ENCODE measurements at places on chromosomes 5 and 9.
A peak's percentile ranks its signal among the peaks of the same experiment; 100 is the strongest.

DNA sequence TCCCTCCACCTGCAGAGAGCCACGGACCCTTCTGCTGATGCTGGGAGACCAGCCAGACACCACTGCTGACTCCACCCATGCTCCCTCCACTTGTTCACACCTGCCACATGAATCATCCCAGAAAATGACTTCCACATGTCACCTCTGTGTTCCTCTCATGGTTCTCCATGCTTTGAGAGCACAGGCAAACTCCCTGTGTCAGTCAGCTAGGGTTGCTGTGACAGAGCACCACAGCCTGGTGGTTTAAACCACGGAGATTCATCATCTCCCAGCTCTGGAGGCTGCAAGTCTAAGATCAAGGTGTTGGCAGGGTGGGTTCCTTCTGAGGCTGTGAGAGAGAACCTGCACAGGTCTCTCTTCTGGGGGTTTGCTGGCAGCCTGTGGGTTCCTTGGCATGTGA lies 381.4 kb downstream of the GADD45G start:
- DNase-seq = peak; percentile 11

DNA sequence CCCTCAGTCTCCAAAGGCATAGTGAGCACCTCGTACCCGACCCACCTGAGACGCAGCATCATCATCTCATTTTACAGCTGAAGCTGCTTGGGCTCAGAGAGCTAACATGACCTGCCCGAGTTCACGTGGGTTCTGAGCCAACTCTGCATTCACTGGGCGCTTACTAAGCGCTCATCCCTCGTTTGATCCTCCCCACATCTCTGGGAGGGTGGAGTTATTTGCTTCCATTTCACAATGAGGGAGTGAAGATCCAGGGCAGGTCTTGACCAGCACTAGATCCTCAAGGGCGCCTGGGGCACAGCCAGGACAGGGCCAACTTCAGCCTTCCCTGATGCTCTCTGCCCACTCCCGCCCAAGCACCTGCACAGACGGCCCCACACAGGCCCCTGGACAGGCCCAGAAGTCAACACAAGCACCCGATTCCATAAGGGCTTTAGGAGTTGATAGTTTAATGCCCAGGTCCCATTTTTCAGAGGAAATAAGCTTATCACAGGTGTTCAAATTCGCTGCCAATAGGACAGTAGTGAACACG lies 80.8 kb downstream of the HRH2 start:
- DNase-seq = no peak

DNA sequence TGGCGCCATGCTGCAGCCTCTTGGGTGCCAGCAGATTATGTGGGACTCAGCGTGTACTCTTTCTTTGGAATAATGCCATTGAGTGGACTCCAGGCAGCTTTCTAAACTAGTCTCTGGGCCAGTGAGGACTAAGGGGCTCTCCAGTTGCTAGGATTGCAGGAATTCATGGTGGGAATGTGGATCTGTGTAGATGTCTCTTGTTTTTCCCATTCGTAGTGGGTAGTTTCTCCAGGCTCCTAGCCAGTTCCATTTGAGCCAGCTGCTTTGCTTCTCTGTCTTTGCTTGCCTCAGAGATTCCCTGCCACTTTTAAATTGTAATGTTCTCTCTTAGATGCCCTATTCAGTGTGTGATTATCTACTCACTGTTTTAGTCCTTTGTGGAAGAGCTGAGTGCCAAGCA lies 42.6 kb downstream of the SLF1 start:
- no peak for DNase-seq

GRCh38 chr9:136437430-136437829 lies 2.2 kb downstream of the INPP5E start:
- no peak for DNase-seq

- no peak for DNase-seq
These were observed 146.8 kb upstream of the FBXL17 start for GRCh38 chr5:108528655-108529054.

DNA sequence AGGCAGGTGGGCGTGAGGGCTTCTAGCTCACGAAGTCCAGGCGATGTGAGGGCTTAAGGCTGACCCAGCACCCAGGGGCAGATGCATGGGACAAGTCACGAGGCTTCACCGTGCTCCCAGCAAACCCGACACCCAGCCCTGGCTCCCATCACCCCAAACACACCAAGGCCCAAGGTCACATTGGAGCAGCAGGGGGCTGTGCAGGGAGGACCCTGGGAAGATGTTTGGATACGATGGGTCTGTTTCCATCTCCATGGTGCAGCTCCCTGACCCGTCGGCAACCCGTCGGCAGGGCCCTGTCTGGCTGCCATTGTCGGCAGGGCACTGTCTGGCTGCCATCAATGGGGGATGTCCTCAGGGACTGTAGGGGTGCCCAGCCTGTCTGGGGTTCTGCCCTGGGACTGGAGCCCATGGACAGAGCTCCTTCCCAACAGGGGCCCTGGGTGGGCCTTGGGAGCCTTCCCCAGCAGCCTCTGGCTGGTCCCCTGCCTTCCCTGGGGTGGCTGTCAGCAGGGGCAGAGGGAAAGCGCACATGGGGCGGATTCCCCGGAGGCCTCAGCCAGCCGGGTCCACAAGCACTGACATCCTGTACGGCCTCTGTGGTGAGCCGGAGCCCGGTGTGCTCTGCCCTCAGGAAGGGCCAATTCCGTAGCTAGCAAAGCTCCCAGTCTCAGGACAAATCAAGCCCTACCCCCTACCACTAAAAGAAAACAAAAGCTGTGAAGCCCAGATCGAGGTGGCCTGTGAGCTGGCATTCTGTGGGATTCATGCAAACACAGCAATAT lies 47.1 kb downstream of the NACC2 start:
- no peak for DNase-seq

DNA sequence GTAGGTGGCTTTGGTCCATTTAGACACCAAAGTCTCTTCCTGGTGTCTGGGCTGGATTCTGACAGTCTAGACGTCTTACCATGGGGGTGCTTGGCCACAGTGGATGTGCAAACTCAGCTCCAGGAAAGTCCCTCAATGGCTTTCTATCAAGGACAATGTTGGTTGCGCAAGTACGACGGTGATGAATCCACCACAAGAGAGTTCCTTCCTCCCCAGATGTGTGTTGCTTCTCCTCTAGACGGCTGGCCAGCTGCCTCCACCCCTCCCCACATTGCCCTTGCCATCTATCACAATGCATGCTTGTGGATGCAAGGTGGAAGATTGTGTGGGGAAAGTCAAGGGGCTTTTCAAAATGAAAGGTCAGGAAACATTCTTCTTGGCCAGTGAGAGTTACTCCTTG lies 89.7 kb upstream of the IRX2 start:
- no peak for DNase-seq

DNA sequence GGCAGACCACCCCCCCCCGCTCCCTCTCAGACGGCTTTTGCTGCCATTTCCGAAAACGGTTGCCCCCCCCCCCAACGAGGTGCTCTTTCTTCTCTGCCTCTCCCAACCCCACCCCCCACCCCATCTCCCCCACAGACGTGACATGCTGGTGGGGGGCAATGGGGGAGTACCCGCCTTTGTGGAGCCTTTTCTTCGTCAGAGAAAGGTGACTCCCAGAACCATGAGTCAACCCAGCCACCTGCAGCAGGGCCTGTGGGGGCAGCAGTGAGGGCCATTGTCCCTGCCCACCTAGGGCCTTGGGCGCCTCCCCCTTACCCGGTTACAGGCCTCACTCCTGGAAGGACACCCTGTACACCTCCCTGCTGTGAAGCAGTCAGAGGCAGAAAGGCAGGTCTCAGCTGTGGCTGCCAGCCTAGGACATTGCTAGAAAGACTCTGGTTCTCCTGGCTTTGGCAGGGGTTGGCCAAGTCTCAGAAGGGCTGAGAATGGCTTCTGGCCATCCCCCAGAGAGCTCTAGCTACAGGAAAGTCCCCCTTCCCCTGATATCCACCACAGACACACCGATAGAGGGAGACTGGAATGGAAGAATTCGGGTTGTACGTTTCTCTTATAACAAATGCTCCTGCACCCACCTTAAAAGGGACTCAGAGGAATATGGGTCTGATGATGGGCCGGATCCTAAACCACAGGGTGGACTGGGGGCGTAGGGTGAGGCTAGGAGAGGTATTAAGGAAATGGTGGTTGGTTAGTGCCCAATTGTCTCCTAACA lies 2.2 kb downstream of the DNAJB5 start:
- no peak for DNase-seq

GRCh38 chr5:16364910-16365309 lies 100.7 kb downstream of the ZNF622 start:
- no peak for DNase-seq

DNA sequence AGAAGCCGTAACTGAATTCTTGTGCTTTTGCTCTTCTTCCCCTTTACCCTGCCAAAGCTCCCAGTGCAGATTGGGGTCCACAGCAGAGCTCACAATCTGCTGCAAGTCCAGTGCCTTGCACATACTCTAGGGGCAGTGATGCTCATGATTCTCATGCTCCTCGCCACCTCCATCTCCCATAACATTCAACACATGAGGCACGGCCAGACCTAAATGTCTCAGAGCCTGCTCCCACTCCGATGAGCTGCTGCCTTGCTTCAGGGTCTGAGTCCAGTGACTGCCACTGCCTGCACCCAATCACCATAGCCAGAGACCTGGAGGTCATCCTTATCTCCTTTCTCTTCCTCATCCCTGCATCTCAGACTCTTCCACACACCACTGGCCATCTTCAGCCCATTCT lies 10.5 kb downstream of the CSF1R start:
- DNase-seq = no peak

DNA sequence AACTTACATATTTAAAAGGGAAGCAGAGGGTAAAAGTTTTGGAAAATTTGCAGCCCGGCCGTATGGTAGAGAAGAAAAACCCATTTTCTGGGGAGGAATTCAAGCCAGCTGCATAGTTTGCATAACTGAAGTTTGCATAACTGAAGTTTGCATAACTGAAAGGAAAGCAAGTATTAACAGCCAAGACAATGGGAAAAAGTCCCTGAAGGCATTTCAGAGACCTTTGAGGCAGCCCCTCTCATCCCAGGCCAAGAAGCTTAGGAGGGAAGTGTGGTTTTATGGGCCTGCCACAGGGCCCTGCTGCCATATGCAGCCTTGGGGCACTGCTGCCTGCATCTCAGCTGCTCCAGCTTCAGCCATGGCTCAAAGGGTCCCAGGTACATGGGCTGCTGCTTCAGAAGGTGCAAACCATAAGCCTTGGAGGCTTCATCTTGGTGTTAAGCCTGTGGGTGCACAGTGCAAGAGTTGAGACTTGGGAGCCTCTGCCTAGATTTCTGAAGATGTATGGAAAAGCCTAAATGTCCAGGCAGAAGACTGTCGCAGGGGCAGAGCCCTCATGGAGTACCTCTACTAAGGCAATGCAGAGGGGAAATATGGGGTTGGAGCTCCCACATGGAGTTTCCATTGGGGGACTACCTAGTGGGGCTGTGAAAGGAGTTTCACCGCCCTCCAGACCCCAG lies 36.9 kb upstream of the CXCL14 start:
- DNase-seq = no peak

- no peak for DNase-seq
These were observed 17.9 kb downstream of the FRMD3 start for GRCh38 chr9:83520292-83520691.

DNA sequence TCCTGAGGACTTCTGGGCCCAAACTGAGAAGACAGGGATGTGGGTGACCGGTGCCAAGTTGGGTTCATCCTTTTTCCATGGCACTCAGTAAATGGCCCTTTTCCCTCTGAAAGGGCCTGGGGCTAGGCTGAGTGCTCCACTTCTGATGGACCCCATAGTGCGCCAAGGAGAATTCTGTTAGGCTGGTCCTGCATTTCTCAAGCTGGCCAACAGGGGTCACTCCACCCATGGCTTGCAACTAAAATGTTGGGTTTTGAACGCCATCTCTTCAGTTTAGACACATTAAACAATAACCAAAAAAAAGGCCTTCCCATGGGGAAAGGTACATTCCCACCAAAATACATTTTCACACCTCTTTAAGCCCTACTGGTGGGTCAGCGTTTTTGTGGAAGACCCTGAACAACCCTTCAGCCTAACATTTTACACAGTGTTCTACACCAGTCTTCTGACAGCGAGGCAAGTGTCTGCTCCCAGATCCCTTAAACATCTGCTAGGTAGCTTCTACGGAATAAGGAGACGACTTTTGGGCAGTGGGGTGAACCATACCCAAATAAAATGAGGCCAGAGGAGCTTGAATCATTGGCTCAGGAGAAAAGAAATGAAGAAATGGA lies 27.3 kb downstream of the CNTFR start:
- DNase-seq = peak; percentile 15

DNA sequence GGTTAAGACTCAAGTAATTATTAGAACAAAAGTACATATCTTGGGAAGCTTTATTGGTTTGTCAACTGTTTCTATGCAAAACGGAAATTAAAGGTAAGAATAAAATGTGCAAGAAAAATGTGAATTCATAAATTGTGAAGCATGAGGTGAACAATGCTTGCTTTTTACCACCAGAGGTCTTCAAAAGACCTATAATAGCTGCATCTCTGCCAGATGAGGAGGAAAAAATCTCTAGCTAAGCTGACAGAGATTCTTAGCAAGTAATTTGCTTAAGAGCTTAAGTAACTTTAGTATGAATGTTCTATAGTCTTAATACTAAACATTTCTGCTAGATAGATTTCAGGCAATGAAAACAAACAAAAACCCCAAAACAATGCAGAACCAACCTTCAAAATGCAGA lies 54.1 kb downstream of the MRPS30 start:
- DNase-seq = no peak

- no peak for DNase-seq
These were observed 638.1 kb downstream of the EFNA5 start for GRCh38 chr5:107032629-107033028.

DNA sequence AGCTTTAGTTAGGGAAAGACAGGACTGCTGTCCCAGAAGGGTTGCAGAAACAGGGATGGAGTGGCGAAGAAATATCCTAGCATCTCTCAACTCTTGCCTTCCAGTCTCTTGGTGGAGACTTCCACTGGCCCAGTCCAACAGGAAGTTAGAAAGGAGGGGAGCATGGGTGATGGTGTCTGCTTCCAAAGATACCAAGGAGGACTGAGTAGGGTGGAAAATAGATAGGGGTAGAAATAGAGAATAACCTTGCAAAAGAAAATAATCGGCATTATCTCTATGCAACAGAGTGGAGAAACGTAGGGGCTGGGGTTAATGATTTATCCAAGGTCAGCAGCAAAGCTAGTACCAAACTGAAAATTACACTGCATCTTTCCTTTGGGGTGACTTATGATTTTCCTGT lies 242.3 kb downstream of the PSAT1 start:
- no peak for DNase-seq

- no peak for DNase-seq
These were observed 64.8 kb downstream of the SMIM15 start for GRCh38 chr5:61097465-61097864.

- DNase-seq = no peak
These were observed 149.9 kb upstream of the RUSC2 start for GRCh38 chr9:35340046-35340445.

- no peak for DNase-seq
These were observed 35.2 kb downstream of the FAT2 start for GRCh38 chr5:151555760-151556576.

DNA sequence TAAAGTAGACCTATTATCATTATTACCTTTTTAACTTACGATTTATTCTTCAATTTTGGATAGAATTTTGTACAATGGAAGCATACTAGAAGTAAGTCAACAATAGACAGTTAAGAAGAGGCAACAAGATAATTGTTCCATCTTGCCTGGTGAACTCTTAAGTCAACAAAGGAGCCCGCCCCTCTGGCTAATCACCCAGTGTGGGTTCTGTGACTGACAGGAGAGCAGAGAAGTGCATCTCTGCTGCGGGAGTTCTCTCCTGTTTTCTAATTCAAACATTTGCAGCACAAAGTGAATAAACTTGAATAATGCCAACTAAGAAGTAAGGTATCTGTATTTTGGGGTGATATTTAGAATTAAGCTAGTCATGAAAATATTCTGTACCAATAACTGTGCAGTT lies 6.7 kb upstream of the ISL1 start:
- DNase-seq = no peak

All from stimulated activated CD4-positive, alpha-beta T cell treated with anti-CD3 and anti-CD28 coated beads, Interleukin-4, amount 100 ng/mL, for 48 hours (primary cell).